ENCODE measurements at places on chromosomes 5 and 9. TPM values are rescaled to one million over a fixed set of nuclear protein-coding genes. Genes with fewer than 3 reads are reported as not detected.

Gene DOCK2
- total RNA-seq, result 300 TPM

Gene OSMR
- total RNA-seq, result not detected

DNA sequence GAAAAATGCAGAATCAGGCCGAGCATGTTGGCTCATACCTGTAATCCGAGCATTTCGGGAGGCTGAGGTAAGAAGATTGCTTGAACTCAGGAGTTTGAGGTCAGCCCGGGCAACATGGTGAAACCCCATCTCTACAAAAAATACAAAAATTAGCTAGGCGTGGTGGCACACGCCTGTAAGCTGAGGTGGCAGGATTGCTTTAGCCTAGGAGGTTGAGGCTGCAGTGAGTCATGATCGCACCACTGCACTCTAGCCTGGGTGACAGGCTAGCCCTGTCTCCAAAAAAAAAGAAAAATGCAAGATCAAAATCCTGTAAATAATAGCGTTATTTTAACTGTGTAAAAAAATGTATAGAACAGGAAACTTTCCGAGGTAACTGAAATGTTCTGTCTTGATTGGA is 39.4 kb downstream of the RNF44 start:
- no peaks in the 10 kb centered on the region for H3K27me3 ChIP-seq
- H3K4me1 ChIP-seq, result peaks cover 8% of the 10 kb centered on the region
- H3K27ac ChIP-seq, result no peak overlapping the region
- peaks cover 60% of the 10 kb centered on the region for H3K36me3 ChIP-seq
- H3K4me3 ChIP-seq, result no peak overlapping the region

GRCh38 chr5:127772531-127772930 is 69.3 kb downstream of the CCDC192 start:
- no peak for DNase-seq
- no peaks in the 10 kb centered on the region for H3K36me3 ChIP-seq
- H3K27ac ChIP-seq, result no peak overlapping the region
- no peak overlapping the region for H3K4me3 ChIP-seq

GRCh38 chr5:98563885-98564653 is 209.4 kb upstream of the RGMB start:
- H3K4me1 ChIP-seq, result no peaks in the 10 kb centered on the region
- no peak for DNase-seq
- H3K27ac ChIP-seq, result no peak overlapping the region
- H3K4me3 ChIP-seq, result no peak overlapping the region

GRCh38 chr9:137383784-137384756 is 38.9 kb downstream of the EXD3 start:
- peak overlapping the region; percentile 51 for H3K27ac ChIP-seq
- H3K27me3 ChIP-seq, result no peaks in the 10 kb centered on the region
- H3K4me3 ChIP-seq, result no peak overlapping the region
- DNase-seq, result no peak
- no peaks in the 10 kb centered on the region for H3K36me3 ChIP-seq
